HFF-Myc (cell line): ENCODE measurements at places on chromosomes 16 and 17.

DNA sequence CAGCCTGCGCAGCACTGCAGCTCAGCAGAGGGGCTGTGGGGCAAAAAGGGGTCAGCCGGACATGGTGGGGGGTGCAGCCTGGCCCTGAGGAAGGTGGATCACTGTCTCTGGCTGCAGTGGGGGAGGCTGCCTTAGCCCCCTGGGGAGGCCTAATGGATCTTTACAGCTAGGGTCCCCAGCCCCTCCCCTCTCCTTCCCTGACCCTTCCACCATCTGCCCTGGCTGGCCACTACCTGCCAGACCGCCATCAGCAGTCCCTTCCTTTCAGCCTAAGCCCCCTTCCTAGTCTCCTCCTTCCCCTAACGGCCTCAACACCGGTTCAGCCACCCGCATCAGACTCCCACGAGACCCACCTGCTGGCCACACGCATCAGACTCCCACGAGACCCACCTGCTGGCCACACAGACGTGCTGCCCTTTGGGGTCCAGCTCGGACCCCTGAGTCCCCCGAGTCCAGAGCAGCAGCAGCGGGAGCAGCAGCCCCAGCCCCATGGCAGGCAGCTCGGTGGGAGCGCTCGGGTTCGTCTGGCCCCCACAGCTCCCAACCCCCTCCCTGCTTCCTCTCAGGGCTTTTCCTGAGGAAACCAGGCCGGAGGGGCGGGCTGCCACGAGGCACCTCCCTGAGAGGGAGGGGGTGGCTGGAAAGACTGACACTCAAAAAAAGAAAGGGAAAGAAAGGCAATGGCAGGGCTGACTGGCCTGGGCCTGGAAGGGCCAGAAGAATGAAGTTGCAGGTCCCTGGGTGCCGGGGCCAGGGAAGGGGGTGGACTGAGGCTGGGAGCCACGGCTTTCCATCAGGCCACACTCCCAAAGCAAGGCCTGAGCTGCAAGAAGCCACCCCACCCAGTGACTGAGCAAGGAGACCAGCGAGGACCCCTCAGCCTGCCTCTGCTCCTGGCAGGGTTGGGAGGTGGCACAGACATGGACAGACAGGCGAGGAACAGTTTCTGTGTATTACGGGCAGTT, at the start of gene SCARF1:
SCARF1 (minus strand) TSS at position 526 of the 965 bp plus-strand sequence; CDS start at position 491, 35 bp downstream.
- DNase-seq, result no peak

- no peak for DNase-seq
Observed at GRCh38 chr17:72126575-72127486, 6.0 kb downstream of the SOX9 start.

DNA sequence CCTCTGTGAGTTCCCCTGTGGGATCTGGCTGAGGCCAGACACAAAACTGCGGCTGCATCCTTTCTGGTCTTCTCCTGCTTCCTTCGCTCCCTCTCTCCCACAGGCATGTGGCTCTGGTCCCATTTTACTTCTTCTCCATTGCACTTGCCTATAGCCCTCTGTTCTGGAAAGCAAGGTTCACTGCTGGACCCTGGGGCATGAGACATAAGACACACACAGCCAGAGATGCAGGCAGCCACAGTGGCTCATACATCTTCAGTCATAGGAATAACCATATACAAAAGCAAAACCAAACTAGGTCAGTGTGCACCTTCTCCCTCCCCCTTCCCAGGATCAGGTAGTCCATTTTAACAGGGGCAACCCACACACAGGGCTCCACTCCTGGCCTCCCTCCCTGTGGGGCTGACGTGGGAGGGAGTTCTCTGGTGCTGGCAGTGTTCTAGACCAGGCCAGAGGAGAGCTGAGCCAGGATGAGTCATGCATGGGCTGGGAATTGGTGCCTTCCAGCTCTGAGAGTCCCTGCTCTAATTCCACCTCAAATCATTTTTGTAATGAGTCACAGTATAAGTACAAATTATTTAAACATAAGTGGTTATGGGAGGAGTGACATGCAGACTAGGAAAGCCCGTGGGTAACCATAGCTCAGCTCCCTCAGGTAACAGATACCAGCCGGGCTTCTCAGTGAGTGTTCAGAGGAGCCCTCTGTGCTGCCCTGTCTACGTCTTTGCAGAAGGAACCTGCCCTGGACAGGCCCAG, 58.0 kb downstream of the ASIC2 start:
- peak; percentile 63 for DNase-seq

GRCh38 chr16:24967074-24967473, 48.1 kb downstream of the ARHGAP17 start:
- DNase-seq, result no peak

DNA sequence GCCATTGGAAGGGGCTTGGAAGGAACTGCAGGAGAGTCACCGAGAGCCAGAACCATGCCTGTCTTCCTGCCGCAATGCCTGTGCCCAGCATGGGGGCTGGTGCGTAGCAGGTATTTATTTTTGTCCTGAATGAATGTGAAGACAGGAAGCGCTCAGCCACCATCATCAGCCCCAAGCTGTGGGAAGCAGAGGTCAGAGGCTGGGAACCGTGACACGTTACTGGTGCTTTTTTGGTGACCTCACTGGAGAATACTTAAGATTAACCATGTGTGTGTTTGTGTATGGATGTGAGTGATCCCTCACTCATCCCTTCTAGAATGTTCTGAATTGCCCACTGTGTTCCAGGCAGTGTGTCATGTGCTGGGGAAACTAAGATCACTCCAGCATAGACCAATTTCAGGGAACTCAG, 343.8 kb downstream of the SNX29 start:
- no peak for DNase-seq

- no peak for DNase-seq
Observed at GRCh38 chr17:45287526-45288500, 25.9 kb upstream of the SPATA32 start.

- DNase-seq, result no peak
Observed at GRCh38 chr17:79276821-79277220, 202.2 kb downstream of the ENGASE start.

DNA sequence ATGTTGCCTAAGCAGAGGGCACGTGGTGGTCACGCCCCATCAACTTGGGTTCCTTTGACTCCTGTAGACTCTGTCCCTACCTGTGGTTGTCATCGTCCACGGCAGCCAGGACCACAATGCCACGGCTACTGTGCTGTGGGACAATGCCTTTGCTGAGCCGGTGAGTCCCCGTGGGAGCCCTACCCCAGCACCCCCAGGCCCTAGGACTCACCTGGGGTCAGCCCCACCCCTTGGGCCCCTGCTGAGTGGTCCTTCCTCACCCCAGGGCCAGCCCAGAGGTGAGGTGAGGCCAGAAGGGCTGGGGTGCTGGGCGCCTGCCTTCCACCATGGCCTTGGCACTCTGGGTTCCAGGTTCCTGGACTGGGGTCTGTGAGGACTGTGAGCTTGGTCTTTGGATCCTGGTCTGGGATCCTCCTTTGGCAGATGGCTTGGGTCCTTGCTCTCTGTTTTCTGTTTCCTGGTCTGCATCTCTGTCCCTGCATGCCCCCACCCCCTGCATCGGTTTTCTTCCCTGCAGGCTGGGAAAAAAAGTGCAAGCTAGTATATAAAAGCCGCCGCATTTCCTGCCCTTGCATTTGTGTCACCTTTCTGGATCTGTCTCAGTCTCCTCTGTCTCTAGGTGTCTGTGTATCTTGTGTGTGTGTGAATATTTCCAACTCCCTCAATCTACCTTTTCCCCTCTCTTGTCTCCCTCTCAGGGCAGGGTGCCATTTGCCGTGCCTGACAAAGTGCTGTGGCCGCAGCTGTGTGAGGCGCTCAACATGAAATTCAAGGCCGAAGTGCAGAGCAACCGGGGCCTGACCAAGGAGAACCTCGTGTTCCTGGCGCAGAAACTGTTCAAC, 17.5 kb downstream of the STAT5A start:
- no peak for DNase-seq

DNA sequence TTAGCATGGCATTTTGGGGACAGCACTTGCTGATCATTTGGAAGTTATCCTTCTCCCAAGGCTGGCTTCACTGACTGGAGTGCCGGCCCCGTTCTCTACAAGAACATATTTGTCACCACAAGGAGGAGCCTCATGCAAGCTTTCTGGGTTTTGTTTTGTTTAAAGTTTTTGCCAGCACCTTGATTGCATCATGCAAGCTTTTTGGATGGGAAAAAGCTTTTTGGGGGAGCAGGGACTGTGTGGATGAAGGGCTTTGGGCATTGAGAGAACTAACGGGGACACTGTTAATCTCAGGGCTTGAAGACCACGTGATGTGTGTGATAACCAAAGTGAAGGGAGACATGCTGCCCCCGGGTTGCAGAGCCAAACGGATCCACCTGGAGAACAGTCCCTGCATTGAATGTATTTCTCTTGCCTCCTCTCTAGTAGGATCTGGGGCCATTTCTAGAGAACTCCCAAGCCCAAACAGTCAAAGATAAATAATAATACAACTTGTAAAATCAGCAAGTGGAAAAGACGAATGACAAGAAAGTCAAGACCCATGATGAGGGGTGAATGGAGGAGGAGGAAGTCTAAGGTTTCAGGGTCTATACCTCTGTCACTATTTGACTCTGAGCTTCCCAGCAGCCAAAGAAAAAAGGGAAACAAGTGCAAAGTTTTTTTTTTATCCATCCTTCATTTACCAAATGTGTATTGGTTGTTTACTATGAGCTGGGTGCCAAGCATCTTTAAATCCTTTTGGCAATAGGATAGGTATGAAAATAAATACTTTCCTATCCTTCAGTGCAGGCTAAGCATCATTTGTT, 17.2 kb downstream of the TMEM114 start:
- DNase-seq, result no peak

- DNase-seq, result no peak
Observed at GRCh38 chr17:7992516-7992915, 9.9 kb upstream of the GUCY2D start.

DNA sequence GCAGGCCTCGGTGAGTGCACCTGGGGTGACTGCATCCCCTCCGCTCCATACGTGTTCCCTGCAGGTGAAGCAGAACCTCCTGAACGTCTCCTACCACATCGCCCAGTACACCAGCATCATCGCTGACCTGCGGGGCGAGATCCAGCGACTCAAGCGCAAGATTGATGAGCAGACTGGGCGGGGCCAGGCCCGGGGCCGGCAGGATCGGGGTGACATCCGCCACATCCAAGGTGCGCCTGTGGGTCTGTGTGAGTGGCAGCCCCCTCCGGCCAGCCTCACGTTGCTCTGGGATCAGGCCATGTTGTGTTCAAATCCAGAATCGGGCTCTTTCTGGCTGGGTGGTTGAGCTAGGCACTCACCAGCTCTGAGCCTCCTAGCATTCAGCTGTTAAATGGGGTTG, 12.5 kb downstream of the BTBD17 start:
- DNase-seq, result no peak
